ENCODE measurements at places on chromosomes 1 and 21.

DNA sequence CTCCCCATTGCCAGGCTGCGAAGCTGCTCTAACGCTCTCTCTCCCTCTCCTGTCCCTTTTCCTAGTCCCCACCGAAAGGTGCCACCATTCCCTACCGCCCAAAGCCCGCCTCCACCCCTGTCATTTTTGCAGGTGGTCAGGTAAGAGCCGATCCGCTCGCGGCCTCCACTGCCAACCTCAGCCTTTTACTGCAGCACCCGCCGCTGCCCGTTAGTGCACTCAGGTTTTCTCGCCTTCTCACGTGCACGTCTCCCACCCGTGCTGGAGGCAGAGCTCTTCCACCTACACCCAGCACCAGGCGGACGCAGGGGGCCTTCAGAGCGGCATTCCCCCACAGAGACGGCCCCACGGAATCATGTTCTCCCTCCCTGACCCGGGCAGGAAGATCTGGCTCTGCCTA lies 67.7 kb upstream of the COL6A1 start:
- DNase-seq: no peak

DNA sequence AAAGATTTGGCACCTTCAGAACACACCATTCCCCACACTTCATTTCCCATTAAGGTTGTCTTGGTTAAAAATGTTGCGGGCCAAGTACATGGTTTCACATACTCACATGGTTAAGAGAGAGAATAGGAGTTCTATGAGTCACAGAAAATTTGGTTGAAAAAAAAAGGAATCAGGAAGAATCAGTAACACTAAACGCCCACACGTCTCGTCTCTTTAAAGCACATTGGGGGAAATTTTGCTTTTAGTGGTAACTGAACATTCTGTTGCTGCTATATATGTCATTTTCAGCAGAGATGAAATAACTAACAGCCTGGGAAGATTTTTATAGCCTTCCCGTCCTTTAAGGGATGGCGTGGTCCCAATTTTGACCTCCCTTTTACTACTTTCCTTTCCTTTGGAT lies 132.9 kb upstream of the ERG start:
- no peak for DNase-seq

GRCh38 chr21:42417533-42417932 lies 13.8 kb downstream of the UBASH3A start:
- no peak for DNase-seq

GRCh38 chr1:59391212-59392179 lies 94.6 kb downstream of the FGGY start:
- DNase-seq: no peak

DNA sequence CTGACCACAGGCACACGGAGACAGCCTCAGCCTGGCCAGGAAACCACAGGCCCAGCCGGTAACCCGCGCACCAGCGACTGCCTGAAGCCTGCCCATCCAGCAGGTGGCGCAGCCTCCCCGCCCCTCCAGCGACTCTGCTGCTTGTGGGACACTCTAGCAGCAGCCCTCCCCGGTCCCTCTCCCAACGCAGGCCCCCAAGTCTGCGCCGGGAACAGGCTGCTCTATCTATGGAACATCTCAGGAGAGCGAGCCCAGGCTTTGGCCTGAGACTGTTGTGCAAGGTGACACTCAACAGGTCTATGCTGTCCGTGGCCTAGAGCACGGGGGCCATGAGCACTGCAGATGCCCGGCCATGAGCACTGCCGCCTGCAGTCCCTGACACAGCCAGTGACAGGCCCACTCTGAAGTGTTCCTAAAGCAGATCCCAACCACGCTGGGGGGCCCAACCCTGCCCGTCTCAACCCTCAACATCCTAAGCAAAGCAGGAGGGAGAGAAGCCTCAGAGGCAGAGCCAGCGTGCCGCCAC lies 28.4 kb downstream of the WDR4 start:
- no peak for DNase-seq

GRCh38 chr1:66535061-66535460 lies 1.1 kb downstream of the SGIP1 start:
- DNase-seq: no peak

GRCh38 chr1:55597910-55598309 lies 382.7 kb upstream of the USP24 start:
- DNase-seq: no peak

DNA sequence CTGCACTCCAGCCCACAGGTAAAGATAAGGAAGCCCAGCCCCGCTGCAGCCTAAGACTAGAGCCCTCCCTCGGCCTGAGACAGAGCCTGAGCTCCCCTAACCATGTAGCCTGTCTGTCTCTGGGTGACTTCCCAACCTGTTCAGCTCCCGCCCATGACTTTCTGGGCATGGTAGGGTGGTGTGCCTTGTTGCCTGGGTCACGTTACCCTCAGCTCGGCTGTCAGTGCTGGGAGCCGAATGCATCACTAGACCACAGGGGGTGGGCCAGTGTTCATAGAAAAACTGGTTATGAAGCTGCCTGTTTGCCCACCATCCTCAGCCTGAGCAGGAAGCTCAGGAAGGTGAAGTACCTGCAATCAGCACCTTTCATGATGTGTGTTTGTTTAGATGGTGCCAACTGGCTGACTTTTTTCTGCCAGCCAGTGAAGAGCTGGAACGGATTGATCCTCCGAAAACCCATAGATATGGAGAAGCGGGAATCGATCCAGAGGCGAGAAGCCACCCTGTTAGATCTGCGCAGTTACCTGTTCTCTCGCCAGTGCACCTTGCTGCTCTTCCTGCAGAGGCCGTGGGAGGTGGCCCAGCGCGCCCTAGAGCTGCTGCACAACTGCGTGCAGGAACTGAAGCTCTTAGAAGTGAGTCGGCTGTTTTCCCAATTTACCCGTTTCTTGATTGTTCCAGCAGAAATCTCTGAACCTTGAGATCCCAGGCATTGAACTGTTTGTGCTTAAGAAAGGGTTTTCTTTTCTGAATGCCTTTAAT lies 43.9 kb upstream of the PWP2 start:
- DNase-seq: no peak

DNA sequence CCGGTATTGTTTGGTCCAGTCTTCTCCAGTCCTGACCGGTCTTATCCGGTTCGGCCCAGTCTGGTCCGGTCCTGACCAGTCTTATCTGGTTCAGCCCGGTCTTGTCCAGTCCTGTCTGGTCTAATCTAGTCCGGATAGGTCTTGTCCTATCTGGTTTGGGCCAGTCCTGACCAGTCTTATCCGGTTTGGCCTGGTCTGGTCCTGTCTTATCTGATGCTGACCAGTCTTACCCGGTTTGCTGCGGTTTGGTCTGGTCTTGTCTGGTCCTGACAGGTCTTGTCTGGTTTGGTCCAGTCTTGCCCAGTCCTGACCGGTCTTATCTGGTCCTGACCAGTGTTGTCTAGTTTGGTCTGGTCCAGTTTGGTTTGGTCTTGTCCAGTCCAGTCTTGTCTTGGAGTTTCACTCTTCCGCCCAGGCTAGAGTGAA lies 30.1 kb downstream of the DHX9 start:
- no peak for DNase-seq

GRCh38 chr1:7493711-7494454 lies 277.2 kb upstream of the VAMP3 start:
- no peak for DNase-seq

- DNase-seq: no peak
Measured at GRCh38 chr1:46503421-46503820, 13.8 kb downstream of the DMBX1 start.

DNA sequence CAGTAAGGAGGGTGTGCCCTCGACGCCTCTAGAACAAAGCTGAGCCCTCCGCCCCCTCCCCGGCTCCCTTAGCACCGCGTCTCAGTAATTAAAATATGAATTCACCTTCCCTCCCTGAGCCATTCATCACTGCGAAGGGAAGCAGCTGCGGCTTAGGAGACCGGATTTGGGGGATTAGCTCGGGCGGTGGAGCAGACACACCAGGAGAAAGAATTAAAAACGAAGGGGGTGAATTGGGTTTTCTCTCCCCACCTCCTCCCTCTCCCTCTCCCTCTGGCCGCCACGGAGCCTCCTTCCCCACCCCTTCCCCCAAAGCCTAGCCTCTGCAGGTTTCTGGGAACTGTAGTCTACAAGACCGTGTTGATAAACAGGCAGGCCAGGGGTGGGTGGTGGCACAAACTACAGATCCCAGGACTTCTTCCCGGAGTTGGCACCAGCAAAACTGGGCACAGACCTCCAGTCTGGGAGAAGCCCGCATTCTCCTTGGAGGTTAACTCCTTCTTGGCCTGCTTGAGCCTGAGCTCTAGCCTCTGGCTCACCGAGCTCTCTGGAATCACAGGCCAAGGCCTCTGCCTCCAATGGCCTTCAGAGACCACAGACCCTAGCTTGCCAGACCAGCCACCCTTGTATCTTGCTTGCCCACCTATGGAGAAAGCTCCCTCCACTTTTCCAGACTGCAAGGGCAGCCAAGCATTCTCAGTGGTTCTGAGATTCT lies 10.8 kb downstream of the BLACAT1 start:
- no peak for DNase-seq

- no peak for DNase-seq
Measured at GRCh38 chr1:221740369-221740992, 1.4 kb downstream of the DUSP10 start.

DNA sequence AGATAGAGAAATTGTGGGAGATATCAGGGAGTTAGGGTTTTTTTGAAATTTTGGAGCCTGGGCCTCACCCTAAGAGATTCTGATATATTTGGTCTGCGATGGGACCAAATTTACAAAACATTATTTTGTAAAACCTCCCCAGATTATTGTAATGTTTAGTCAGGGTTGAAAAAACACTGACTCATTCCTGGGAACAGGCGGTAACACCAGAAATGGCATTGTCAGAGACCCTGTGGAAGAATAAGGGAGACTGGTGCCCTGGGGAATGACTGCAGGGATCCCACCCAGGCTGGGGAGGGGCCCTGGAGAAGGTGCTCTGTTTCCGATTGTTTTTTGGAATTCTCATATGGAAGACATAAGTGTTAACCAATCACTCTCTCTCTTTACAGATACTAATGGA lies 13.1 kb upstream of the STRIP1 start:
- no peak for DNase-seq

GRCh38 chr1:53278298-53278725 lies 40.0 kb upstream of the MAGOH start:
- DNase-seq: no peak

DNA sequence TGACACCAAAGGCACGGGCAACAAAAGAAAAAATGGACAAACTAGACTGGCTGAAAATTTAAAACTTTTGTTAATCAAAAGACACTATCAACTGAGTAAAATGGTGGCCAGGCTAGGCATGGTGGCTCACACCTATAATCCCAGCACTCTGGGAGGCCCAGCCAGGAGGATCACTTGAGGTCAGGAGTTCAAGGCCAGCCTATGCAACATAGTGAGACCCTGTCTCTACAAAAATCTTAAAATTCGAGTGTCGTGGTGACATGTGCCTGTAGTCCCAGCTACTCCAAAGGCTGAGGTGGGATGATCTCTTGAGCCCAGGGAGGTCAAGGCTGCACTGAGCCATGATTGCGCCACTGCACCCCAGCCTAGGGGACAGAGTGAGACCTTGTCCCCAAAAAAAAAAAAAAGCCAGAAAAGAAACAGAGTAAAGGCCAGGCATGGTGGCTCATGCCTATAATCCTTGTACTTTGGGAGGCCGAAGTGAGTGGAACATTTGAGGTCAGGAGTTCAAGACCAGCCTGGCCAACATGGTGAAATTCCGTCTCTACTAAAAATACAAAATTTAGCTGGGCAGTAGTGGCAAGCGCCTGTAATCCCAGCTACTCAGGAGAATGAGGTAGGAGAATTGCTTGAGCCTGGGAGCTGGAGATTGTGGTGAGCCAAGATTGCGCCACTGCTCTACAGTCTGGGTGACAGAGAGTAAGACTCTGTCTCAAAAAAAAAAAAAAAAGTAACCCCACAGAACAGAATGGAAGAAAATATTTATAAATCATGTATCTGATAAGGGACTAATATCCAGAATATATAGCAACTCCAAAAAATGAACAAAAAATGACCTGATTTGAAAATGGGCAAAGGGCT lies 8.0 kb downstream of the TUT4 start:
- DNase-seq: no peak

DNA sequence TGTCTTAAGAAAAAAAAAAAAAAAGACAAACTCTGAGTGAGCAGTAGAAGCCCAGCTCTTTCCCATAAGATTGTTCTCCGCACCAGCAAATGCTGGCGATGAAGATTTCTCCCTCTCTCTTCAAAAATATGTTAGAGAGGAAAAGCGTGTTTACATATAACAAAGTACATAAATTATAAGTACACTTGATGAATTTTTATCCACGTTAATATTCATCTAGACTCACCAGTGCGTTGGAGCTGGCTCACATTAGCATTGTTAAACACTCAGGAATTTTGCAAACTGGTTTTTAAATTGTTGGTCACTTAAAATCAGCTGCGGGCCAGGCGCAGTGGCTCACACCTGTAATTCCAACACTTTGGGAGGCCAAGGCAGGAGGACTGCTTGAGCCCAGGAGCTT lies 56.0 kb downstream of the RUNX3 start:
- DNase-seq: no peak

- DNase-seq: no peak
Measured at GRCh38 chr1:159973350-159973940, 19.4 kb upstream of the SLAMF9 start.

GRCh38 chr1:6703016-6703415 lies 1.4 kb upstream of the DNAJC11 start:
- no peak for DNase-seq

DNA sequence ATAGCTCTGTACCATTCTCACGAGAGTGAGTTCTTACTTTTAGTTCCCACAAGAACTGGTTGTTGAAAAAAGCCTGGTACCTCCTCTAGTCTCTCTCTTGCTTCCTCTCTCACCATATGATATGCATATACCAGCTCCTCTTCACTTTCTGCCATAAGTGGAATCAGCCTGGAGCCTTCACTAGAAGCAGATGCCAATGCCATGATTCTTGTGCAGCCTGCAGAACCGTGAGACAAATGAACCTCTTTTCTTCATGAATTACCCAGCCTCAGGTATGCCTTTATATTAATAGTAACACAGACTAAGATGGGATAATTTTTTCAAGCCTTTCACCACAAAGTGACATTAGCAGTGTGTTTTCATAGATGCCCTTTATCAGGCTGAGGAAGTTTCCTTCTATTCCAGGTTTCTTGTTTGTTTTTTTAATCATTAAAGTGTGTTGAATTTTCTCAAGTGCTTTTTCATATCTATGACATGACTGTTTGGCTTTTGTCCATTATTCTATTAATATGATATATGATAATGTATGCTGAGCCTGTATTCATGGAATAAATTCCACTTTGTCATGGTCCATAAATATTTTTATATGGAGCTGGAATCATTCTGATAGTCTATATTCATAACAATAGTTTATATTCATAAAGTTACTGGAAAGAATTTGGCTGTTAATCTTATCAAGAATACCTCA lies 40.7 kb upstream of the C1orf185 start:
- DNase-seq: no peak

- DNase-seq: no peak
Measured at GRCh38 chr1:193525411-193525810, 339.0 kb upstream of the B3GALT2 start.

All from AG04450 (cell line).